ENCODE measurements at places on chromosomes 13 and 19. TPM values are rescaled to one million over a fixed set of nuclear protein-coding genes. Genes with fewer than 3 reads are reported as not detected.

The ARRDC2 gene
- 8.7 TPM for total RNA-seq

The HIPK4 gene
- not detected for total RNA-seq

The IZUMO2 gene
- total RNA-seq, result not detected

The KLK1 gene
- total RNA-seq, result not detected

The POLR2E gene
- 244 TPM for total RNA-seq
